ENCODE measurements at places on chromosomes 16 and 17.

GRCh38 chr17:80986816-80987475, 4.7 kb upstream of the CHMP6 start:
- no peak for DNase-seq

GRCh38 chr17:56593646-56594319, at the start of gene NOG:
Gene NOG, plus strand, starts transcription at chr17:56593699. Its CDS starts 525 bp downstream, at chr17:56594224.
- no peak for DNase-seq

DNA sequence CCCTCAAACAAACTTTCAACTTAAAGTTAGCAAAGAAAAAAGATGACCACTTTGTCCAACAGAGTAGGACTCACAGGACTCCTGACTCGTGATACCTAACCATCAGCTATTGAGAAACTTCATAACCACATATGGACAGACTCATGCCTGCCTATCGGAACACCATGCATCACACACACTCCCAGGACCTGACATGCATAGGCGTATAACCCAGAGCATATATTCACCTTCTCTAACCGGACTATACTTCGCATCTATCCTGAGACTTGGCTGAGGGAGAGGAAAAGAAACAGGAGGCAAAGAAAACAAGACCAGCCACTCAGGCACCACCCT, 2.2 kb downstream of the PIP4K2B start:
- DNase-seq, result no peak

DNA sequence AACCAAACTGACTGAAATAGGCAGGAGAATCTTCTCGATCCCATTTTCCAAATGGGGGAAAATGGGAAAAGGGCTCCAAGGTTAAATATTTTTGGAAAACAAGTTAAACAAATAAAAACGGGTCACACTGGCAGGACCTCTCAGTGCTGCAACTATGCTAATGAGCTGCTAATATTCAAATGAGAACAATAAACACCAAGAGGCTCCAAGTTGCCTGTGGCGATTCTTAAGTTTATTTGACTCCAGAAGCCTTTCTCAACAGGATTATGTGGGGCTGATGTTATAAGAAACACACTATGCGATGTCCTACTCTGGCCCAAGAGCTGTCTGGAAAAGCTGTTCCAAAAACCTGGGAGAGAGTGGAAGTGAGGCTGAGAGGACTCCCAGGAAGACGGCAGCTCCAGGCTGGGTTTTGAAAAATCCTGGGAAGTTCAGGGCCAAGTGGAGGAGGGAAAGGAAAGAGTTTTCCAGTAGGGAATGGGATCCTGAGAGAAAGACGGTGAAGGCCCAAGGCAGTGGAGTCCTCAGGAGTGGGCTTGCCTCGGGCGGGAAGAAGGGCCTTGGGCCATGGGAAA, 21.4 kb downstream of the WNT3 start:
- DNase-seq, result no peak

- DNase-seq, result no peak
Measured at GRCh38 chr17:65664266-65664665, 102.8 kb upstream of the AXIN2 start.

GRCh38 chr16:55302635-55303034, 21.4 kb upstream of the IRX6 start:
- no peak for DNase-seq

DNA sequence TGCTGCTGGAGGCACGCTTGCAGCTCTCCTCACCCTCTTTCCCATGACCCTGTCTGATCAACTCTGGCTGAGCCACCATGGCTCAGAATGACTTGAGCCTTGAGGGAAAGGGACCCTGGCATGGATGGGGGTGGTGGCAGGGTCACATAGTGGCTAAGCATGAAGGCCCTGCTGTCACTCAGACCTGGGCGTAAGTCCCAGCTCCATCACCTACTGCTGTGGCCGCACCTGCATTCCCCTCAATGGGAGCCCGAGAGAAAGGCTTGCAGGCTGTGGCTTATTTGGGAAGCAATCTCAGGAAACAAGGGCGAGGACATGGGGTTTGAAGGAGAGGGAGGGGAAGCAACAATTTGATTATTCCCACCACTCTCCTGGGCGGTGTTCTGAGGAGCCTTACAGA, 17.7 kb upstream of the RAP1GAP2 start:
- DNase-seq, result no peak

GRCh38 chr16:71467810-71468209, 5.8 kb upstream of the ZNF23 start:
- no peak for DNase-seq

GRCh38 chr17:2176499-2177169, 121.7 kb downstream of the HIC1 start:
- no peak for DNase-seq
